Upper lobe of right lung (tissue), 1 donor: ENCODE measurements at places on chromosomes 16 and 17. TPM values are rescaled to one million over a fixed set of nuclear protein-coding genes. Genes with fewer than 3 reads are reported as not detected.
A peak's percentile ranks its signal among the peaks of the same experiment; 100 is the strongest.

SLC2A4 gene
- total RNA-seq, result 1.6 TPM

DNA sequence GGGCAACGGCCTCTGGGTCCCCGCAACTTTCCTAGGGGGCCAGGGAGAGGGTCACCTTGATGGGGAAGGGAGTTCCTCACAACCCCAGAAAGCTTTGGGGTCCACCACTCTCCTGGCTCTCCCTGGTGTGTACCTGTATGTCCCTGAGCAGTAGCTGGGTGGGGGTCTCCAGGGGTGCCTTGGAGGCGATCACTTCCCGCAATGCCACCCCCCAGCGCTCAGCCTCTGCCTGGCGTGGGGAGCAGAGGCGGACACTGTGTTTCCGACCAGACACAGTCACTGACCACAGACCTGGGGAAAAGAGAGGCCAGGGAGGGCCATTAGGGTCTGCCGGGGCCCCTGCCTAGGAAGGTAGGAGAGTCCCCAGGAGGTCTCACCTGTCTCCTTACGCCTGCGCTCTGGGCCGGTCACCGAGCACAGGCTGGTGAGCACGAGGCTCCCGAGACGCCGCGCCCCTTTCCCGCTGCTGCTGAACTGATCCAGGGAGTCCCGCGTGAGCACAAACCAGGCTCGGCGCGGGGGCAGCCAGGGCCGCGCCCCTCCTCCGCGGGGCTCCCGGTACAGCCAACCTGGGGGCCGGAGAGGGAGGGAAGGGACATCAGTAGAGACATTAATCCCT is 3.4 kb downstream of the PLEKHH3 start:
- peaks cover 50% of the 10 kb centered on the region for H3K4me1 ChIP-seq
- H3K36me3 ChIP-seq, result peaks cover 50% of the 10 kb centered on the region
- H3K4me3 ChIP-seq, result peak overlapping the region; percentile 89
- no peak for DNase-seq
- H3K27ac ChIP-seq, result peak overlapping the region; percentile 87
- no peaks in the 10 kb centered on the region for H3K27me3 ChIP-seq

DNA sequence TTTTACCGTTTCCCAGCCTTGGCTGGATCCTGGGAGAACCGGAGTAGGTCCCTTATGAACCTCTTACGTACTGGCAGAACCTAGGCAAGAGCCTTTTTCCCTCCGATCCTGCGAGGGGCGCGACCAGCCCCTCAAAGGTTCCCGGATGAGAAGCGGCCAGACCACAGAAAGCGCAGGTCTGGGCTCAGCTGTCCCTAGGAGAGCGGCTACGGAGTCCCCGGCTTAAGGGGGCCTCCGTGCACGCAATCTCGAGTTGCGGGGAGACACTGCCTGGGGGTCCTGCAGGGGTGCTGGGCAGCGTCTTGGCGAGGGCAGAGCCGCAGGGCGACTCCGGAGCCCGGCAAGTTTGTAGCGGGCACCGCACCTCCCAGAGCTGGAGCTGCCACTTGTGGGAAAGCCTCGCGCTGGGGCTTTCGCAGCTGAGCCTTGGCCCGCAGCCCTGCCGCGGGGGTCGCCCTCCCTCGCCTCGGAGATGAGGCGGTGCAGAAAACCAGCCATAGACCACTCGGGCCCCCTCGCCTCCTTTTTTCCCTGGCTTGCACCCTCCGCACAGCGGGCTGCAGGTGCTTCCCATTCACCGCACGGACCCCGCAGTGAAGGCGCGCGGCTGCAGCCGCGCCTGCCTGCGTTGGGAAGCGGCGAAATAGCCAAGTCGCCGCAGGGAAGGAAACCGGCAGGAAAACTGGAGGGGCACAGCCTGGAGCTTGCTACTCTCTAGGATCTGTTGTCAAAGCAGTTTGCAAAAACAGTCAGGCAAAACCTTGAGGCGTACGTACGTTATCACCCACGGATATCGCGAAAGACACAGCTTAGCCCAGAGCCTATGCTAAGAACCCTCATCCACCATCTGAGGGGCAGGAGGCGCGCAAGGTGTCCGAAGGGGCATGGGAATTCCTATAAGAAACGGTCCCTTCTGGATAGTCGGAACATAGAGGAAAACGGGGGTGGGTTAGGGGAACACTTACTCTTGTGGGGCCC is 834 bp downstream of the CDH8 start:
- no peak overlapping the region for H3K4me3 ChIP-seq
- H3K36me3 ChIP-seq, result no peaks in the 10 kb centered on the region
- peaks cover 28% of the 10 kb centered on the region for H3K27me3 ChIP-seq
- H3K27ac ChIP-seq, result no peak overlapping the region

DNA sequence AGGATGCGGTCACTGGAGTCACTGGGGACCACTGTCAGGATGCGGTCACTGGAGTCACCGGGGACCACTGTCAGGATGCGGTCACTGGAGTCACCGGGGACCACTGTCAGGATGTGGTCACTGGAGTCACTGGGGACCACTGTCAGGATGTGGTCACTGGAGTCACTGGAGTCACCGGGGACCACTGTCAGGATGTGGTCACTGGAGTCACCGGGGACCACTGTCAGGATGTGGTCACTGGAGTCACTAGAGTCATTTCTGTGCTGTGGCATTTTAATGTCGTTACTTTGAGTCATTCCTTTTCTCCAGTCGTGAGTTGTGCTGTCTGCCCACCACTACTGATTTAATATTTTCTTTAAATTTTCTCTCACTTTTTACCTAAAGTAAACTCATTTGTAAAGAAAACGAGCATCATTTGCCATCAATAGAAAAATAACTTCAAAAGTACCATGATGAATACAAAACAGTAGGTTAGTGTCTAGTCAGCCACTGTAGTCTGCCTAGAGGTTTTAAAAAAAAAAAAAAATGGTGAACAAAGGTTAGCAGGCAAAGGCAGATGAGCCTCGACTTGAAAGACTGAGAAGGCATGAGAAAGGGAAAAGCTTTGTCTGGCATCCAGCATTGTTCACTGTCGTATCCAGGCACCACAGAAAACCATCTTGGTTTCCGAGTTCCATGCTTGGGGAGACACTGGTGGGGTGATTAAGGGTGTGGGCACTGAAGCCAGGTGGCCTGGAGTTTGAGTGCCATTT is 346.6 kb downstream of the SNX29 start:
- no peak overlapping the region for H3K27ac ChIP-seq
- H3K36me3 ChIP-seq, result no peaks in the 10 kb centered on the region
- no peak for DNase-seq
- H3K27me3 ChIP-seq, result no peaks in the 10 kb centered on the region
- H3K4me3 ChIP-seq, result no peak overlapping the region

- no peak overlapping the region for H3K27ac ChIP-seq
- no peaks in the 10 kb centered on the region for H3K27me3 ChIP-seq
- no peak overlapping the region for H3K4me3 ChIP-seq
- peaks cover 13% of the 10 kb centered on the region for H3K4me1 ChIP-seq
Measured at GRCh38 chr16:85423631-85424030, 189.5 kb upstream of the GSE1 start.

GRCh38 chr16:9476744-9477143 is 385.3 kb downstream of the HAPSTR1 start:
- H3K36me3 ChIP-seq, result no peaks in the 10 kb centered on the region
- DNase-seq, result no peak
- no peak overlapping the region for H3K27ac ChIP-seq
- H3K4me3 ChIP-seq, result no peak overlapping the region
- H3K4me1 ChIP-seq, result no peaks in the 10 kb centered on the region

- no peak for DNase-seq
- no peak overlapping the region for H3K27ac ChIP-seq
- H3K4me3 ChIP-seq, result no peak overlapping the region
- peaks cover 9% of the 10 kb centered on the region for H3K36me3 ChIP-seq
Measured at GRCh38 chr16:58046054-58046881, 20.7 kb downstream of the MMP15 start.

SMIM36 gene
- total RNA-seq, result not detected

DNA sequence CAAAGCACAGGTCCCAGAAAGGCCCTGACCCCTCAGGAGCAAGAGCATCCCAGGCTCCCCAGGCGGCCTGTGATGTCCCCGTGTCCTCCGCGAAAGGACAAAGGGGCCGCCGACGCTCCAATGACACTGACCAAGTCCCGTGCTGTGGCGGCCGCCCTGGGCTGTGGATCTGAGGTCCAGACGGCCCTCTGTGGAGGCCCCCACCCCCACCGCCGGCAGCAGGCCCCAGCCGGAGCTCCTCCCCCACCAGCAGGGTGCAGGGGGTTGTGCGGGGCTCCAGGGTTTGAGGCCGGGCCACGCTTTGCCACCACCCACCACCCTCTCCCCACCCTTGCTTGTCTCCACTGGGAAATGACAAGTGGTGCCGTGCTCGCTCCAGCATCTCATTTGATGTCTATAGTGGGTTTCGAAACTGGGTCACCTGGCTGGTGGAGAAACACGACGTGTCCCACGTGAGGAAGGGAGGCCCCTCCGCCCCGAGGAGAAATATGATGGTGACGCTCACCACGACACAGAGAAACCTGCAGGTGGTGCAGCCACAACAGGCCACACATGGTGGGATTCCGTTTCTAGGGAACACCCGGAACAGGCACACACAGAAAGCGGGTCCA is 31.2 kb upstream of the ZNF469 start:
- no peak for DNase-seq
- H3K27me3 ChIP-seq, result no peaks in the 10 kb centered on the region
- H3K27ac ChIP-seq, result no peak overlapping the region
- no peaks in the 10 kb centered on the region for H3K4me1 ChIP-seq

AATF gene
- 42.8 TPM for total RNA-seq
